ENCODE measurements at places on chromosomes 1 and 21.

GRCh38 chr1:24294716-24295371, 24.3 kb upstream of the GRHL3 start:
- no peak for DNase-seq

- DNase-seq: no peak
Observed at GRCh38 chr1:42886046-42886739, 39.8 kb downstream of the ZNF691 start.

GRCh38 chr21:36073181-36073580, 3.4 kb downstream of the CBR1 start:
- DNase-seq: no peak

- peak; percentile 58 for DNase-seq
Observed at GRCh38 chr1:153536012-153536670, 350 bp upstream of the S100A6 start.

DNA sequence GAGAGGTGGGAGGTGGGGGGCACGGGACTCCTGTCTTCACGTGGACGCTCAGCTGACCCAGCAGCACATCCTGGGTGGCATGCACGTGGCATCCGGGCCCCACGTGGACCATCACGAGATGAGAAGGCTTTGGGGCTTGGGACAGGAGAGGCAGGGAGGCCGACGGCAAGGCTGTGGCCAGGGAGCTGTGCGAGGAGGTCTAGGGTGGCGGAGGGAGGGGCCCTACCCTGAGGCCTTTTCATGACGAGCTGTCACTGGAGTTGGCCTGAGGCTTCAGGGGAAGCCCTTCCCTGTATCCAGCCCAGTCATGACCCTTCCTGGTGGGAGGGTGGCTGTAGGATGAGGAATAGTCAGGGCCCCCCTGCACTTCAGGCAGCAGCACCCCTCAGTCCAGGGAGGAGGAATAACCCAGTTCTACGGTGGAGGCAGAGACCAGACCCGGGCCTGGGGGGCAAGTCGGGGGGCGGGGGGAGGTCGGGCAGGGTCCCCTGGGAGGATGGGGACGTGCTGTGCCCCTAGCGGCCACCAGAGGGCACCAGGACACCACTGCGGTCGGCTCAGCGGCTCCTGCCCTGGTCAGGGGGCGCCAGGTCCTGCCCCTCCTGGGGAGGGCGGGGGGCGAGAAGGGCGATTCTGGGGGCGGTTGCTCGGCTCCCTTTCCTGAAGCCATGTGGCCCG, 2.0 kb upstream of the PERM1 start:
- peak; percentile 72 for DNase-seq

DNA sequence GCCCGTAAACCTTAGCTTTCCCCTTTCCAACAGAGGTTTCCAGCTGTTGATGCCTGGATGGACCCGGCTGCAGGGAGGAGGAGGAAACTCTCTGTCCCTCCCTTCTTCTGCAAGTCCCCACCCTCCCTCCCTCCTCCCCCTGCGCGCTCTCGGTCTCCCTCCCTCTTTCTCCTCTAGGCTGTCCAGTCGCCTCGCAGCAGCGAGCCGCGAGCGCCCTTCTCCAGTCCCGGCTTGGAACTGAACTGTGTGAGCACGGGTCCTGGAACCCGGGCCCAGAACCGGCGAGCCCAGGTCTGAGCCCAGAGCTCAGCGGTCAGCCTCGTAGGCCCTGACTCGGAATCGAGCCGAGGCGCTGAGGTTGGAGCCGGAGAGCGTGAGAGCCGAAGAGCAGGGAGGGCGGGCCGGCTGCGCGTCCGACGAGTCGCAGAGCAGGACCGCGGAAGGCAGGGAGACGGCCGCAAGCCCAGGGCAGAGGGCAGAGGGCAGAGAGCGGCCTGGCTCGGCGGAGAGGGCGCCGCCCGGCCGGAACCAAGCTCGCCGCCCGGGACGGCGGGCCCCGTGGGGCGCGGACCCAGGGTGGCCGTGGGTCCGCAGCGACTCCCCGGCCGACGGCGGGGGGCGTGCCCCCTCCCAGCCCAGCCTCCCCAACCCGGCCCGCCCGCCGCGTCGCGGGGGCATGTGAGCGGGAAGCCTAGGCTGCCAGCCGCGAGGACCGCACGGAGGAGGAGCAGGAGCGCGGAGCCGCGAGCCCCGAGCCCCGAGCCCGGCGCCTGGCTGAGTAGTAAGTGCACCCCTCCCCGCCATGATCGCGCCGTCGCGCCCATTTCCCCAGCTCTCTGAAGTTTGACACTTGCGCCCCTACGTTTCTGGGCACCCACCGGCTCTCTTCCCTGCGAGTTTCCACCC, at the start of gene SOX13:
TSS of gene SOX13 (plus strand) at position 185 of the 906 bp plus-strand sequence. CDS start 39,801 bp downstream, outside the sequence.
- no peak for DNase-seq

DNA sequence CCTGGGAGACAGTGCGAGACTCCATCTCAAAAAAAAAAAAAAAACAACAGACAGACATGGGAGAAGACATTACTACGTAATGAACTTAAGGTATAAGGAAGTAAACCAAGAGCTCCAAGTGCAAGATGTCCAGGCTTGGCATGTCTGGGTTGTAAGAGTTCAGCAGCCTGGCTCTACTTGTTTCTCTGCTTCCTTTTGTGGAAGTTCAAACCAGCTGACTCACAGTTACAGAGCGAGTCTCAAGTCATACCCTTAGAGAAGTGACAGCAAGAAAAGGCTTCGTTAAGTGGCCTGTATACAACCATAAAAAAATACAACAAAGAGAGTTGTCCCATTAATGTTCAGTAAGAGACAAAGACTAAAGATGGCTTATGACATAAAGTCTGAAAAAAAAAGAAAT, 1.3 kb downstream of the RIT1 start:
- no peak for DNase-seq

DNA sequence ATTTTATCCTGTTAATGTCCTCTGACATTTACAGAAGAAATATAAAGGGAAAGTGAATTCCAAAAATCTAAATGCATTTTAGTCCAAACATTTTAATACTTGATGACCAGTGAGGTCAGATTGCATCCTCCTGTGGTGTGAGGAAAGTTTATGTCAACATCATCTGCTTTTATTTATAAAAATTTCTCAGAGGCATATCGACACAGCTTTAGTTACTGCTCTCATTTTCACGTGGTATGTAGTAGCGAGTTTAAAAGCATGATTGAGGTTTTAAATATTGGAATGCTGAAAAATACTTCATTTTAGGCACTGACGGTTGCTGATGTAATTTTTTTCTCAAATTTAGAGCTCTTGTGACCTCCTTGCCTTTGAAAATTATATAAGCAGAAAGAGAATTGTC, 234.8 kb downstream of the HMCN1 start:
- DNase-seq: no peak

Measured in memory B cell (primary cell).